ENCODE measurements at places on chromosomes 12 and 14.

DNA sequence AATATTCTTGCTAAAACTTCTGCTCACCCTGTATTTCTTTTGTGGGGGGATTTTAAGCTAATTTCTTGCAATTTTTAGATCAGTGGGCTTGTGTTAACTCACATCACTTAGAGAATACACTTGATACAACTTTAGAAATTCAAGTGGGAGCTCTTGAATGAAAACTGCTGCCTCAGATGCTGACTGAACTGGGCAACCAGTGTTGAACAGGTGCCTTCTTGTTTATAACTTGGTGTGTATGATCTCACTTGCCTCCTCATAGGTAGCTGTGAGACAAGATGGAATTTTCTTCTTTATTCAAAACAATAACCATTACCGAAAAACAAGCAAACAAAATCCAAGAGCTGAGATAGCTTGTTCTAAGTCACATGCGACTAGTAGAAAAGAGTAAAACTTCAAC is 63.5 kb downstream of the FGD4 start:
- no peak for DNase-seq

DNA sequence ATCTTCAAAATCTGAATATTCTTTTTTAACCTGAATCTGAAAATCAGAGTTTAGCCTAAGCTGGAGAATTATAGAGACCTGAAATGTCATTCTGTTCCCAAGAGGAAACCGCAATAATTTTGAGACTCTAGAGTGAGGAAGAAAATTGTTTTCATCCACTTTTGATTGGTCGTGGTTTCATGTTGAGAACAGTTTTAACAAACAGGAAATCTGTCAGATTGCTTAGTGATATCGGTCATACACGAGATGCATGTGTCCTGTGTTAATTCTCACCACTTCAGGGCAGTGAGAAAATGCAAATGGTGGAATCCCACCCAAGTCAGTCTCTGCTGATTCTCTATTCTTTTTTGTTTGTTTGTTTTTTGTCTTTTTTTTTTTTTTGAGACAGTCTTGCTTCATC is 1498.5 kb upstream of the TMEM132C start:
- no peak for DNase-seq

DNA sequence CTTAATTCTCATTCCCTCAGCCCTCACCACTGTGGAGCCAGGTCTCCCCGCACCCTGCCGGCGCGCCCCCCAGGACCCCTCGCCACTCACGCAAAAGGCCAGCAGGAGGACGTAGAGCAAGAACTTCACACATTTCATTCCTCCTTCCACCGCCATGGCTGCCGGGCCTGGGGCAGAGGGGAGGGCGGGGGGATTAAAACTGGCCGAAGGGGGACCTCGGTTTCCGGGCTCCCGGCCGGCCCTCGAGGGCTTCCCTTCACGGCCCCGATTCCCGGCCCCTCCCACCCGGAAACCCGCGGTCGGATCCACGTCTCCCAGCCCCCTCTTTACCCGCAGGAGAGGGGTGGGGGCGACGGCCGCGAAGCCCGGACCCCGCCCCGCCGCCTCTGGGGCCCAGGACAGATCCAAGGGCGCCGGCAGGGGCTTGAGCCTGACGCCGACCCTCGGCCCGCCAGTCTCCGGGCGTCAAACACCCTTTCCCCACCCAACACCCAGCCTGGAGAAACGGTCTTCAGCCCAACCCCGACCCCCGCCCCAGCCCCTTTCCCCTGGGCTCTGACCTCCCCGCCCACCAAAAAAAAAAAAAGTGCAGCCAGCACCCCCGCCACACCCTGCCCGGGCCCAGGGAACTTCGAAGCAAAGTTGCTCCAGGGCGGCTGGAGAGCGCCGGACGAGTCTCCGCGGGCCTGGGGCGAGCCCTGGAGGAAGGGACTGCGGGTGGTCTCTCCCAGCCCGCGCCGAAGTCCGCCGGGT is 447 bp downstream of the CD63 start:
- no peak for DNase-seq

GRCh38 chr12:41184864-41185263 is 3.3 kb upstream of the PDZRN4 start:
- no peak for DNase-seq

DNA sequence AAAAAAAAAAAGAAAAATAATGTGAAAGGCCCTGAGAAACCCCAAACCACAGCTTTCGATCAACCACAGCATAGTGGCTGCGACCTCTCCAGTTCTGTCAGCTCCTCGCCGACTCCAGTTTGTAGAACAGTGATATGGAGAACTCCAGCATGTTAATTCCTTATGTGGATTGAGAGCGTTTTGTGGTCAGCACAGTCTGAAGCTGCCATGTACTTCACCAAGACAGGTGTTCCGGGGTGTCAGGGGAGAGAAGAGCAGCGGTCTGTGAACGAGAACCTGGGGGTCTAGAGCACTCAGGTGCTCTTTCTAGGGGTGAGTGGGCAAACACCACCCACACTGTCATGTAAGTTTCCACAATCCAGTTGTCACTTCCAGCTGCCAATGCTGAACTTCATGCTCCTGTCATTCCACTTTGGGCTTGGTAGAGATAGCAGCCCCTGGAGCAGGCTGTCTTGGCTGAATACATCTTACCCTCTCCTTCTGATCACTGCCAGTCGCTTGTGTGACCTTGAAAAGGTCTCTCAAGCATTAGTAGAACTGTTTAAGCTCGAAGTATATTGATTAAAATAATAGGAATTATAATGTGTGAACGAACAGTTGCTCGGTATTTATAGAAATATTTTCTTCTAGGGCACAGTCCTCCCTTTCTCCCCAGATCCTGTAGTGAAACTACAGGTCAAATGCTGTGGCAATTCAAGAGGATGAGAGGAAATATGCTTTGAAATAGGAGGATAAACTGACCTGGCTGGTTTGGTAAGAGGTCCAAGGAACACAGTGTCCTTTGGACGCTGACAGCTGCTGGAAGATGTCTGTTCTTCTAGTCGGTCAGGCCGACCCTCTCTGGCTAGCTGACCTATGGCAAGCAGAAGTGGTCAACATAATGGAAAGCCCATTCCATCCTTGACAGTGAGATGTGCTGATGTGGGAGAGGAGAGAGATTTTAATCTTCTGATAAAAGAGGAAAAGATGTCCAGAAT is 15.7 kb upstream of the MAX start:
- DNase-seq: no peak

DNA sequence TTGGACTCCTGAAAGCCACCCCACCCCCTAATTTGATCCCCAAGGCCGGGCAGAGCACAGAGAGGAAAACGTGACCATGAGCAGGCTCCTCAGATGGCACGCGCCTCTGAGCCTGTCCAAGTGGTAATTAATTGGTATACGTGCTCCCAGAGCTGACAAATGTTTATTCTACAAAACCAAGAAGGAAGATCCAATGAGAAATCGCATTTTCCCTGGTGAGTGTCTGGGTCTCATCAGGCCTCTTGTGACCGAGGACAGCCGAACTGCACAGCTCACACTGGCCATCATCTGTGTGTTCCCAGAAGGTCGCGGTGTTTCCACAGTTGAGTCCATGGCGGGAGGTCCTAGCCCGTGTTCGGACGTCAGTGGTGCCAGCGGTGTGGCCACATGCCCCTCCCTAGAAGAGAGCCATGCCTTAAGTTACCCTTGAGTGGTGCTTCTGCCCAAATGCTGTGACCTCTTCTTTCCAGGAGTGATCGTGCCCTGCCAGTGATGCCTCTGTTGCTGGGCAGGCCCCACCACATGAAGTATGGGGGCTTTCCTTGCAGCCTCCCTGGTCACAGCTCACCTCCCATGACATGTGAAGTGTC is 317.5 kb upstream of the RTL1 start:
- no peak for DNase-seq

- DNase-seq: no peak
Measured at GRCh38 chr12:105555556-105556295, 225.2 kb downstream of the C12orf75 start.

GRCh38 chr12:129599406-129599805 is 304.4 kb downstream of the TMEM132D start:
- DNase-seq: no peak

DNA sequence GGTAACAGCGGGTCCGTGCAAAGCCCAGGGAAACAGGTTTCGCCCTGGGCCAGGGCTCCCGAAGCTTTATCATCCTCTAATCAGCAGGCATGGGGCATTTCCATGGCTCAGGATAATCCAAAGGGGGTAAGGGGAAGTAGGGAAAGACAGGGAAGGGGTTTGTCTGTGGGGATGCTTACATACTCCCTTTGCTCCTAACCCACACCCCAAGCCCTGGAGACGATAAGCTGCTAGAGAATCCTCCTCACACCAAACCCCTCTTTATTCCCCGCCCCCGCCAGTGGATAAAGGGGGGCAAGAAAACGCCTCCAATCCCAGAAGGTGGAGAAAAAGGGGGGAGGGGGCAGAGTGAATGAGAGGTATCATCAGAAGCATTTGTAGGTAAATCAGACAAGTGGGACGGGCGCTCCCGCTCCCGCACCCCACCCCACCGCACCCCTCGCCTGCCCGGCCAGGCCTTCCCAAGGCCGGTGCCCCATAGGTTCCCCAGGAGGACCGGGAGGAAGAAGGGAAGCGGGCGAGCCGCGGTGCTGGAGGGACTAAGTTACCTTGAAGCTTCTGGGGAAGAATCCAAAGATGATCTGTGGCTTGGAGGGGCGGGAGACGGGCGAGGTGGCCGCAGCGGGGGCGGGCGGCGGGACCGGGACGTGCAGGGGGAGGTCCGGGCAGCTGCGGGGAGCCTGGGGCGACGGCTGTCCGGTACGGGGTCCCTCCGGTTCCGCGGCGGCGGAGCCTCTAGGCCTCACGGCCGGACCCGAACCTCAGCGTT is 762 bp downstream of the PPP2R5E start:
- no peak for DNase-seq

GRCh38 chr12:22514875-22515274 is 29.5 kb downstream of the C2CD5 start:
- no peak for DNase-seq

DNA sequence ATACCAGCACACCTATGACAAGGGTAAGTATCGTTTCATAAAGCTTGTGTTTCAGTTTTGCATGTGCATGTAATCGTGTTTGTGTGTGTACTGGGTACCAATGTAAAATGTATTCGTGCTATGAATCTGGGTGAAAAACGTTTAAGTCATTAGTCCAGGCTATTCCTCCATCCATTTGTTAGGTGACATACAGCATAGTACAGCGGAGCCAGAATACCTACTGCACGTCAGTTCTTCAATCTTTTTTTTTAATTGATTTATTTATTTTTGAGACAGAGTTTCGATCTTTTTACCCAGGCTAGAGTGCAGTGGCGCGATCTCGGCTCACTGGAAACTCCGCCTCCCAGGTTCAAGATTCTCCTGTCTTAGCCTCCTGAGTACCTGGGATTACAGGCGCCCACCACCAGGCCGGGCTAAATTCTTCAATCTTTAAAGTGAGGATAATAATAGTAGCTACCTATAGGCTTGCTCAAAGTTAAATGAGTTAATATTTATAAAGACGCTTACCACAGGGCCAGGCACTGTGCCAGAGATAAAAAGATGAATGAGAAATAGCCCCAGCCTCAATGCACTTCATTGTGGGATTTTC is 661 bp upstream of the RPS26 start:
- no peak for DNase-seq

DNA sequence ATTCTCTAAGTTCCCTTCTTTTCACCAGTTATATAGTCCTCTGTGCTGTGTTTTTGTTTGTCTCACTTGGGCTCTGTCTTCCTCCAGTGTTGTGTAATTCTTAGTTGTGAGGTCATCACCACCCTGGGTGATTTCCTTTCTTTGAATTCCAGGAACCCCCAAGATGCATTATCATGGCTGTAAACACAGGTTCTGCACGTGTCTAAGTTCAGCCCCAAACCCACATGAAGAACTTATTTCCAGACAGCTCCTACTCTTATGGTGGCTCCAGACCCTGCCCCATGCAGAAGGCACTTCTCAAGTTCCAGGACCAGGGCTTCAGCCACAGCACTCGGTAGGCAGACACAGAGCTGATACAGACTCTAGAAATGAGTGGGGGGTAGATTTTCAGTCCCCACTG is 560.5 kb downstream of the BCL11B start:
- no peak for DNase-seq

DNA sequence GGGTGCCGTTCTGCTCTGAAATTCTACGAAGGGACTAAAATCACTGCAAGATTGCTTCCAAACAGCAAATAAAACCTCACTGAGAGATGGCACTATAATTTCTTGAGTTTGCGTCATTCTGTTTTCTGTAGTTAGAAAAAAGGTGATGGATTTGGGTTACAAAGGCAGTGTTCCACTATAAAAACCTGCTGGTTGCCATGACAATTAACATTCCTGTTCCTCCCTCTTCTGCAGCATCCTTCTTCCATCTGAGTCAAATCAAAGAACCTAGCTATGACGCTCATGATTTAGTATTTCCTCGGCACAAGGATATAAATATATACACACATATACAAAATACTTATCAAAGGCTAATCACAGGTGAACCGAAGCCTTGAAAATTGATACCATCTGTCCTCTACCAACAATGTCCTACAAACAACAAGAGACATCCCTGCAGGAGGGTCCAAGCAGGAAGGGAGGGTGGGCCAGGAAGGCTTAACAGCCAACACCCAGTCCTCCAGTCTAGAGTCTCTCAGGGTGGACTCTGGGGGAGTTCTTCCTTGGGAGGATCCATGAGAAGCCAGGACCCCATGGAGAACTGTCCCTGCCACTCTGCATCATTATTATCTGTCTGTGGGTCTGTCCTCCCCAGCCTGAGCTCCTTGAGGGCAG is 21.4 kb downstream of the TMCC3 start:
- no peak for DNase-seq

- no peak for DNase-seq
Measured at GRCh38 chr14:78834766-78835451, 664.7 kb downstream of the NRXN3 start.
